ENCODE measurements at places on chromosomes 13 and 19. TPM values are rescaled to one million over a fixed set of nuclear protein-coding genes. Genes with fewer than 3 reads are reported as not detected.
A peak's percentile ranks its signal among the peaks of the same experiment; 100 is the strongest.

Gene VSTM2B
- not detected for total RNA-seq

- DNase-seq, result no peak
Observed at GRCh38 chr13:77810430-77810829, 108.2 kb downstream of the EDNRB start.

Gene ZNF285
- total RNA-seq, result 0.84 TPM

Gene TEX26
- not detected for total RNA-seq

Gene OR10H1
- total RNA-seq, result 0.10 TPM

DNA sequence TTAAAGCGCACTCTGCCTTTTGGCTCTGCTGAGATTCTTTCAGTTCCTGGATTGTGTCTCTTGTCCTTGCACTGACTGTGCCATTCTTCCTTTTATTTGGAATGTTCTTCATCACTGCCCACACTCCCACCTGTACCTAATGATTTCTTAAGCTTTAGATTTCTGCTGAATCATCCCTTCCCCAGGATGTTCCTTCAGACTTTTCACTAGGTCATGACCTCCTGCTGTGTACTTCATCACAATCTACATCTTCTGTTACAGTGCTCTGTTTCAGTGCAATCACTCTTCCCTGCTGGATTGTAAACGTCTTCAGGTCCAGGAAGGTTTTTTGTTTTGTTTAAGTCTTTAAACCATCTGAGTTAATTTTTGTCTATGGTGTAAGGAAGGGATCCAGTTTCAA lies 281.0 kb downstream of the ATP8A2 start:
- DNase-seq, result no peak

GRCh38 chr13:21149568-21149967 lies 26.8 kb downstream of the SKA3 start:
- no peak for DNase-seq

DNA sequence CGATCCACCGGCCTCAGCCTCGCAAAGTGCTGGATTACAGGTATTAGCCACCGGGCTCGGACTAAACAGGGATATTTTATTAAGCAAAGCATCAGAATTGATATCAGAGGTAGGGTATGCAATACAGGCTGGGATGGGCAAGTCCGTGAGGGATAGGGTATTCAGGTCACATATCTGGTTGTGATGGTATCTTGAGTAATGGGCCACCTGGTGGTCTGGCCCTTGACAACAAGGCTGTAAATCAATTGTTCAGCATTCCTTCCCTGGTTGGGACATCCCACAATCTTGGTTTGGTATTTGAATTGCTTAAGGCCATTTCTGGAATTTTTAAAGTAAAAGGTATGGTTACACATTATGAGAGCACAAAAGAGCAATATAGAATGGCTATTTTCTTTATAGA lies 1588.0 kb downstream of the SLITRK1 start:
- no peak for DNase-seq

DNA sequence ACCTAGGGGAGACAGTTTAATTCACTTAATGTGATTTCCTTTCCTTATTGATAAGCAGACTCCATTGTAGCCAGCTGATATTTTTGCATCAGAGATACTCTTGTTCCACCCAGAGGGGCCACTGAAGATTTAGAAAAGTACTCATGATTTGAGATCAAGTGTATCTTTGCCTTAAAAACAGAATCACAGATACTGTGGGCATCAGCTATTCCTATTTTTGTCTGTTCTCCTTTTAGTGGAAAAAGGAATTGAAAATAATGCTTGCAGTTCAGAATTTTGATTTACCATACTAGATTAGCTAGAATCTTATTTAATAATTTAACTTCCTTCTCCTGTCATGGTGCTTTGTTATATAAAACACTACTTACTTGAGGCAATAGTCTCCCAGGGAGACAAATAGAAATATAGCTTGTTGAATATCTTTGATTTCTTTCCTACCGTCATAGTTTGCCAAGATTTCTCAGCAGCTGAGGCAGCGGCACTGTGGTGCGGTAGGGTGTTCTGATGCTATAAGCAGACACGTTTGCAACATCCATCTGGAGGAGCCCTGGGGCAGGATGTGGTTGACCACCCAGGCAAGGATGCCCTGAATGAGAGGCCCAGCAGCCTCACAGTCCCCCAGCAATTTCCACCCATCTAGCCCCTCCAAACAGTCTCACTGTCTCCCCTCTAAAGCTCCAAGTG lies 47.0 kb upstream of the RAP2A start:
- peak; percentile 66 for DNase-seq

DNA sequence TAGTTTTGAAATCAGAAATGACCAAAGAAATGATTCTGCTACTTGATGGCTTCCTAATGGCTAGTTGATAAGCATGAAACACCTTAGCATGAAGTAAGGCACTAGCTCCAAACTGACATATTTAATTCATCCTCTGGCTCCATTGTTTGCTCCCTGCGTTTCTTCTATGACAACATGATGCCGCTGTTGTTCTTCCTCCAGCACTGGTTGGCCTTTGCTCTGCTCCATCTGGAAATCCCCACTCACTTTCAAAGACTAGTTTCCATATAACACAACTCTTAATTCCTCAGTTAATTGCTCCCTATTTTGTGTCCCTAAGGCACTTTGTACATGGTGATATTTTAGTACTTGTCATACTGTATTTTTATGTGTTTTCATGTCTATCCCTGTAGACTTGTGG lies 151.6 kb downstream of the GPC6 start:
- DNase-seq, result no peak

DNA sequence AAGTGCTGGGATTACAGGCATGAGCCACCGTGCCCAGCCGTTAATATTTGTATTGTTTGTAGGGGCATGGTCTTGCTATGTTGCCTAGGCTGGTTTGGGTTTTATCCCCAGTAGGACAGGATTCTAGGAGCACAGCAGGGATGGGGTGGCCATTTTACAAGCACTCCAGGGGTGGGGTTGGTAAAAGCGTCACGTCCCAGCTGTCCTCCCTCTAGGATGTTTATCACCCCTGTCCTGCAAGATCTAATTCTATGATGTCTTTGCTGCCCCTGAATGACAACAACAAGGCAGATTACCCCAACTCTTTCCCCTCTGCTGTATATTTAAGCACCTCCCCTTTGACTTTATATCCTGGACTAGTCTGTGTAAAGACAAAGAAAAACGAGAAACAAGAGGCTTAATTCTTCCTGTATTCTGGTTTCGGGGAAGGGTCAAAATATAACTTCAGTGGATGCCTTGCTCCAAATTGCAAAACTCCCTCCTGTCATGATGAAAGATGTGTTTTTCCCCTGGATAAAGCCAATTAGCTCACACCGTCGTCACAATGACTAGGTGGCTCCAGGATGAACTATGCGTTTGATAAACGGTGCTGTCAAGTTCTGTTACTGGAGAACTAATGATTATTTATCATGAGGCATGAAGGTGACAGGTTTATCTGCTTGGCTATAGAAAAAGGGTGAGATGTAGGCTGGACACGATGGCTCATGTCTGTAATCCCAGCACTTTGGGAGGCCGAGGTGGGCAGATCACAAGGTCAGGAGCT lies 27.8 kb upstream of the OR1M1 start:
- no peak for DNase-seq

Gene TGFBR3L
- not detected for total RNA-seq
